Stimulated activated CD8-positive, alpha-beta memory T cell treated with anti-CD3 and anti-CD28 coated beads, Interleukin-12 subunit alpha, Interleukin-12 subunit beta, amount 100 ng/mL, for 1 hour (primary cell): ENCODE measurements at places on chromosomes 5 and 9.

DNA sequence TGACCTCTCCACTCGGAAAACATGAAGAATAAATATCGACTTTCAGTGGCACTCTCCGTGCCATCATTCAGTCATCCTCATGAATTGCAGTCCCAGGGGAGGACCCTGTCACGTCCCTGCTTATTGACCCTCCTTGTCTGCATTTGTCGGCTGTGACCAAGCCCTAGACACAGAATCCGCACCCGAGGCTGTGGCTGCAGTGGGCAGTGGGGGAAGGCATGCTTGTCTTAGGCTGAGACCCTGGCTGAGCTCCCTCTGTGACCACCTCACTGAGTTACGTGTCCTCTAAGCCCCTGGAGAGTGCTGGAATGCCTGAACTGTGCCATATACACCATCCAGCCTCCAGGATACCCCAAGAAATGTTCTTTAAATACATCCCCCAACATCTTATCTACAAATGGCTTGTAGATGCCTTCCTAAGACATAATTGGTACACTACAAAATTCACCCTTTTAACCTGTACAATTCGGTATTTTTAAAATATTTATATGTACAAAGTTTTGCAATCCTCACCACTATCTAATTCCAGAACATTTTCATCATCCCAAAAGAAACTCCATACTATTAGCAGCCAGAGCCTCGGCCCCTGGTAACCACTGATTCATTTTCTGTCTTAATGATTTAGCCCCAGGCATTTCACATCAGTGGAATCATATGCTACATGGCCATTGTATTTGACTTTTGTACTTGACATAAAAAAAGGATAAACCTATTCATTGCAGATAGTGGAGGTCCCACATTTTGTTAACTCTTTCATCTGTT is 80.8 kb upstream of the ICE1 start:
- no peak for DNase-seq

GRCh38 chr9:80797831-80798688 is 891.3 kb downstream of the TLE1 start:
- no peak for DNase-seq

DNA sequence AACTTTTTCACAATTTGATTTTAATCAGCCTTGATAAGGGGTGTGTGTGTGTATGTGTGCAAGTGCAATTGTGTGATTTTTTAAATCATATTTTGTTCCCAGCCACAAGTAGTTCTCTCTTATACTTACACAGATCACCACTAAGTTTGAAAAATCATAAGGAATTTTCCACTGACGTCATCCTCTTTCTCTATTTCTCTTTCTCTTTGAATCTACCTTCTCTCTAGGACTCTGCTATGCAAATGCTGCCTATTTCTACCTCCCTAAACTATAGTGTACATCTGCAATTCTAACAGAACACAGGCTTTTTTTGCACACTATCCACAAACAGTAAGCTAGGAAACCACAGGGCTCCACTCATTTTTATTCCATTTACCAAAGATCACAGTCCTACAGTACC is 254.6 kb upstream of the CYLC2 start:
- DNase-seq: no peak

DNA sequence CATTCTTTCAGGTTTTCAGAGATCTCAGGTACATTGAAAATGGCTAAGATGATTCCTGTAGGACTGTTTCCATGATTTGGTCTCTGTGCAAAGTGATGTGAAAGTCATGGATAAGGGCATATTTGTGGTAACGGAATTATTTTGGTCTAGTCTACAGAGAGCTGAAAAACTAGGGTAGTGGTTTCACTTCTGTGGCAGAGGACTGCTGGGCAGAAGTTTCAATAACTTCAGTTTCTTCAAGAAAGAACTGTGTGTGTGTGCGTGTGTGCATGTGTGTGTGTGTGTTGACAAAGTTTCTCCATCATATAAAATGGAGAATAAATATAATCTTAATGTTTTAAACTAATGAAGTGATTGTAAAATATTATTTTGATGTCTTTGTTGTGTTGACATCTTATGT is 4.3 kb downstream of the CNOT8 start:
- no peak for DNase-seq

- no peak for DNase-seq
Observed at GRCh38 chr9:21552244-21553170, 70.4 kb upstream of the IFNE start.

- no peak for DNase-seq
Observed at GRCh38 chr5:150774145-150774544, 4.4 kb upstream of the SMIM3 start.

DNA sequence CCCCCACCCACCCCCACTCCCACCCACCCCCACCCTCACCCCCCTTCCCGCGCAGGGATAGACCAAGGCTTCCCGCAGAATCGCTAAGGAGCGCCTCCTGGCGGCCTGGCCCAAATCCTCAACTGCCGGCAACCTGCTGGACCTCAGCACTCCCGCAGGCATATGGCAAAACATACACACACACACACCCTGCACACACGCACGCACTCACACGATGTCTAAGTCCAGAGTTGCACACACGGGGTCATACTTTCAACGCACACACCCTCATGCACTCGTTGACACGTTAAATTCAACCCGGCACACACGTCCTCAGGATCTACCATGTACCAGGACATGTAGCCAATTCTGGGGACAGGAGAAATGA is 1.7 kb downstream of the CPLX2 start:
- no peak for DNase-seq
